Activated naive CD4-positive, alpha-beta T cell treated with anti-CD3 and anti-CD28 coated beads, Interleukin-2, amount 50 U/mL, for 16 hours (primary cell): ENCODE measurements at places on chromosomes 1 and 21.

GRCh38 chr1:98331243-98331642 lies 330.3 kb upstream of the SNX7 start:
- DNase-seq = no peak

DNA sequence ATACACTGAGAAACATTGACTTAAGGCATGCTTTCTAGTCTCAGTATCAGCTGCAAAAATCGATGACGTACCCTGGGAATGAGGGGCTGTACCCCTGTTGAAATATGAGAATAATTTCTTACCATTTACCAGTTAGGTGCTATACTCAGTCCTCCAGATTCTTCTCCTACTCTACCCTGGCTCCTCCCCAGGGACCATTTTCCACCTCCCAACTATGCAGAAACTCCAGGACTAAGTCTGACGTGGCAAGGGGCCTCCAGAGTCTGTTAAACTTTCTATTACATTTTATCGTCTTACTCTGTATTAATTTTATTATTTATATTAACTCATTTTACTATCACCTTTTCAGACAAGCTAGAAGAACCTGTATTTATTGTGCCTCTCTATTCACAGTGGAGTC lies 124.3 kb downstream of the CYYR1 start:
- DNase-seq = no peak

DNA sequence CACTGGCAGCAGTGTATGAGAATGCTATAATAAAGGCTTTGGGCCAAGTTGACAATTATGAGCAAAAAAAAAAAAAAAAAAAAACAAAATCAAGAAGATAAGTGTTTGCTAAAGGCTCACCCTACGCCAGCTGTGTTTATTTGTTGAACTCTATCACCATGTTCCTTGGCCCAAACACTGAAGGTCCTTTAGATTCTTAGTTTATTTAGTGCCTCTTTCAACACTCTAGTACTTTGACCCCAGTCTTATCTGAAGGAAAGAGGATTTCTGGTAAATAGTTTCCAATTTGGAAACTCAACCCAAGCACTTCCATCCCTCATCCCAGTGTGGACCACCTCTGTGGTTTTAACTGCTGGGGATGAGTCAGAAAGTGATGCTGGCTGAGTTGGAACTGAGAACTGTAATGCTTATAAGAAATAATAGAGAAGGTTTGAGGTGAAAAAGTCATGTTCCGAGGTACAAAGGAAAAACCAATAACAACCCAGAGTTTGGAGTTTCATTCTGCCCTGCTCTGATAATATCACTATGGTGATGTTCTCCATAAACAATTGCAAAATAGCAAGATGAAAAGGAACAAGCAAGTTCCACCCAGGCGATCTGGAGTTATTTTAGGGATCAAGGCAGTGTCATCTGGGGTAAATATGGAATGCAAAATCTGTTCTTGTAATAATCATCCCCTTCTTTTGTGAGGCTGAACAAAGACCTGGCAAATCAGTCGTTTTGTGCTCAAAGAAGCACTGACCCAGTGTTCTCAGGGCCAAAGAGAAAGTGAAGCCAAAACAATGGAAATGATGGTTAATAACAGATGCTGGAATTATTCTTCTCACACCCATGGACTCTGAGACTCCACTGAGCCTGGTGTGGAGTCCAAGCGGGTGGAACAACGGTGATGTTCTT lies 19.7 kb upstream of the CAPZB start:
- DNase-seq = no peak

GRCh38 chr1:48777219-48777895 lies 666 bp upstream of the BEND5 start:
- DNase-seq = no peak

DNA sequence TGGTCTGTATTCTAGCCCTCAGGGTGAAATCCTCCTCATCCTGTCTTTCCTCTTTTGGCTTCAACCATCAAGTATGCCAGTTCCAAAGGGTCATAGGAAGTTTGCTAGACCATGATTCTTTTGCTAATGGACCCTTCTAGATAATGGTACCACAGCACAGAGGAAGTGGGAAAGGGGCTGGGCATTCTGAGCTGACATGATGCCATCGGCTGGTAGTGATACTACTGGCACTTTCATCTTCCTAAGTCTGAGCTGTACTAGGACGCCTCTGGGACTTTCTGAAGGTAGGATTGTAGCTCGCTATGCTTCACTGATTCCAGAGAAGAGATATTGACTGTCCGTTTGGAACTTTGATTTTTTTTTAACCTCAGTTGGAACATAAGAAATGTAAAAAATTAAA lies 11.4 kb downstream of the FASLG start:
- no peak for DNase-seq

- no peak for DNase-seq
Observed at GRCh38 chr1:150874455-150875196, 1.8 kb downstream of the ARNT start.
